K562 (cell line): ENCODE measurements at places on chromosomes 11 and 22.

- no peak for DNase-seq
- H3K4me1 ChIP-seq = no peaks in the 10 kb centered on the region
- no peak overlapping the region for H3K27ac ChIP-seq
- no peaks in the 10 kb centered on the region for H3K36me3 ChIP-seq
Measured at GRCh38 chr11:15507592-15507991, 392.9 kb downstream of the INSC start.

DNA sequence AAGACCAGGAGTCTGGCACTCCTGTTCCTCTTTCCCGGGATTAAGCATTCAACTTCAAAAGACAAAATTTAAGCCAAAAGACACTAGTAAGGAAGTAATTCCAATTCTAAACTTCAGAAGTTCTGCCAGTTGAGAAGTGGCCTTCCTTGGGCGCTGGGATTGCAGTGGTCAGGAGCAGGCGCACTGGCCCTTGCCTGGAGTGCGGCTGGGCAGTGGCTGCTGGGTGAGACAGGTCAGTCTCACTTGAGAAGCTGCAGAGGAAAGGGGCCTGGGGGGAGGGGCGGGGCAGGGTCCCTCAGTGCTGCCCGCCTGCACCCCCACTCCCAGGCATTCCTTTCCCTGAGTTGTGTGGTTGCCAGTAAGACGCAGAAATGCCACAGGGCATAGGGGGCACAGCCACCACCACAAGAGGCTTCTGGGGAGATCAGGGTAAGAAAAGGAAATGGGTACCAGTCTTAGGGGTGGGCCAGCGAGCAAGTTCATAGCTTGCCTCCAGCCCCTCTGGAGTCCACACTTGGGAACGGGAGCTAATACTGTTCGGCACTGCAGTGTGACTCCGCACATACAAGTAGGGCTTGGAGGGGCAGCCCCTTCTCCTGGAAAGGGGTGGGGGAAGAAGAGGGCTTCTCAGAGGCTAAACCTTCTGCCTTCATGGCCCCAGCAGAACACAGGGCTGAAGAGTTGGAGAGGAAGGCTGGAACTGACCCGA is 5.5 kb downstream of the MRPL49 start:
- no peak for DNase-seq
- no peaks in the 10 kb centered on the region for H3K27me3 ChIP-seq
- H3K4me3 ChIP-seq = no peak overlapping the region
- H3K4me1 ChIP-seq = peaks cover 4% of the 10 kb centered on the region; the same call in 2 of the 3 replicates

- no peaks in the 10 kb centered on the region for H3K4me1 ChIP-seq
- no peak overlapping the region for H3K27ac ChIP-seq
- H3K27me3 ChIP-seq = no peaks in the 10 kb centered on the region
Measured at GRCh38 chr11:90447618-90448017, 224.8 kb upstream of the CHORDC1 start.

- no peak overlapping the region for H3K27ac ChIP-seq
- no peaks in the 10 kb centered on the region for H3K36me3 ChIP-seq
- peaks cover 4% of the 10 kb centered on the region for H3K27me3 ChIP-seq
- H3K4me1 ChIP-seq = peaks cover 22% of the 10 kb centered on the region; the same call in 2 of the 3 replicates
- H3K4me3 ChIP-seq = peak overlapping the region; percentile 31
Measured at GRCh38 chr22:39242595-39243438, 2.0 kb downstream of the PDGFB start.

DNA sequence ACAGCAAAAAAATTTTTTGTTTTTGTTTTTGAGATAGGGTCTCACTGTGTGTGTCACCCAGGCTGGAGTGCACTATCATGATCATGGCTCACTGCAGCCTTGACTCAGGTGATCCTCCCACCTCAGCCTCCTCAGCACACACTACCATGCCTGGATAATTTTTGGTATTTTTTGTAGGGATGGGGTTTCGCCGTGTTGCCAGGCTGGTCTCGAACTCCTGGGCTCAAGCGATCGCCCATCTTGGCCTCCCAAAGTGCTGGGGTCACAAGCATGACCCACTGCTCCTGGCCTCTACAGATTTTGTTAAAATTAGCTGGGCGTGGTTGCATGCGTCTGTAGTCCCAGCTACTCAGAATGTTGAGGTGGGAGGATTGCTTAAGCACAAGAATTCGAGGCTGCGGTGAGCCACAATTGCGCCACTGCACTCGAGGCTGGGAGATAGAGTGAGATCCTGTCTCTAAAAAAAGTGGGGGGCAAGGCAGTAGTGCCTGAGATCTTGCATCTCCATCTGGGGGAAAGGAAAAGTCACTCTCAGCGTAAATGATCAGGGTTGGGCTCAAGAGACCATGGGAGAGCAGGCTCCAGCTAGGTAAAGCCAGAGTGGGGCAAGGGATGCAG is 10.6 kb upstream of the DGKZ start:
- H3K4me3 ChIP-seq = no peak overlapping the region
- H3K27me3 ChIP-seq = peaks cover 18% of the 10 kb centered on the region; the same call in 2 of the 3 replicates
- DNase-seq = peak; percentile 70
- no peaks in the 10 kb centered on the region for H3K36me3 ChIP-seq

DNA sequence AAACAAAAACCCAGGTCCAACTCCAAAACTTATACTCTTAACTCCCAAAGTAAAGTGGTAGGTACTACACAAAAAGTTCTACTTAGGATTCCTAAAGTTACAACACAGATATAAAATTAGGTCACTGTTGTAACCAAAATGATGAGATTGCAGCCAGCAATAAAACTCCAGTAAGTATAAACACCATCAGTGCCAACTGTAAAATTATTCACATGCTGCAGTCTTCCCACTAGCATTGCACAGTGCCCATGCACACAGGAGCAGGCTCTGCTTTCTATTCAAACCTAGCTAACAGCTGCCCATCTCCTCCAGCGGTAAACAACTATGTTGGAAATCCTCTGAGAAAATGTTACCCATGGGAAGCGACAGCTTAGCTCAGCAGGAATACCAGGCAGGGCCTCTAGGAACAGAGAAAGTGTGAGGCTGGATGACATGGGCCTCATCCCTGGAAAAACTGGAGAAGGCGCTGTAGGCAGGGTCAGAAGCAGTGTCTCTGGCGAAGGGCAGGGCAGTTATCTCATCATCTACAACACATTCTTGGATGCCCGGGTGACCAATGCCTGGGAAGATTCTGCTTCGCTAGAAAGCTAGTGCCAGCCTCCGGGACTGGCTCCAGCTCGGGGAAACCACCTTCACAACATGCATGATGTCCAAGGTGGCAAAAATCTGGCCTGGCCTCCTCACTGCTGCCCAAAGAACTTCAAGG is 9.1 kb downstream of the CPT1A start:
- H3K4me3 ChIP-seq = no peak overlapping the region
- no peak overlapping the region for H3K27ac ChIP-seq
- peaks cover 7% of the 10 kb centered on the region; the same call in 2 of the 3 replicates for H3K36me3 ChIP-seq
- no peaks in the 10 kb centered on the region for H3K27me3 ChIP-seq
- no peaks in the 10 kb centered on the region; the same call in 2 of the 3 replicates for H3K4me1 ChIP-seq

GRCh38 chr11:73326929-73327811 is 19.1 kb downstream of the ARHGEF17 start:
- H3K4me1 ChIP-seq = peaks cover 9% of the 10 kb centered on the region
- H3K4me3 ChIP-seq = no peak overlapping the region
- H3K27ac ChIP-seq = no peak overlapping the region
- no peak for DNase-seq
- peaks cover 14% of the 10 kb centered on the region for H3K27me3 ChIP-seq
- H3K36me3 ChIP-seq = no peaks in the 10 kb centered on the region

GRCh38 chr11:34783816-34784317 is 132.3 kb downstream of the APIP start:
- H3K36me3 ChIP-seq = no peaks in the 10 kb centered on the region
- no peak overlapping the region for H3K4me3 ChIP-seq
- DNase-seq = peak; percentile 9
- peaks cover 7% of the 10 kb centered on the region for H3K4me1 ChIP-seq
